ENCODE measurements at places on chromosomes 12 and 14.

DNA sequence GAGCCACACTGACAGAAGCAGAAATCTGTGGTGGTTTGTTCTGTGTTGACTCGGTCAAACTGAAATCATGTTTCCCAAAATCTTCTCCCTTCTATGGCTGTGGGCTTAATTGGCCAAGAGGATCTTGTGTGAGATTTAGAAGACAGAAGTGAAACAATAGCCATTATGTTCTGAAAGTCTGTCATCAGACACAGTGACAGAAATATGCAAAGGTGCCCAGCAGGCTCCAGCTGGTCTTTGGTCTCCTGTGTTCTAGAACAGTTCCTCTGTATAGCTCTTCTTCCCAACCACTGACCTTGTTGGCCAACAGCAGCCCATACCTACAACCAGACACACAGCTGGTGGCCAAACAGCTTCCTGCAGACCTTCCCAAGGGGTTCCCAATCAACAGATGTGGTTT, 25.0 kb upstream of the COCH start:
- DNase-seq, result no peak

DNA sequence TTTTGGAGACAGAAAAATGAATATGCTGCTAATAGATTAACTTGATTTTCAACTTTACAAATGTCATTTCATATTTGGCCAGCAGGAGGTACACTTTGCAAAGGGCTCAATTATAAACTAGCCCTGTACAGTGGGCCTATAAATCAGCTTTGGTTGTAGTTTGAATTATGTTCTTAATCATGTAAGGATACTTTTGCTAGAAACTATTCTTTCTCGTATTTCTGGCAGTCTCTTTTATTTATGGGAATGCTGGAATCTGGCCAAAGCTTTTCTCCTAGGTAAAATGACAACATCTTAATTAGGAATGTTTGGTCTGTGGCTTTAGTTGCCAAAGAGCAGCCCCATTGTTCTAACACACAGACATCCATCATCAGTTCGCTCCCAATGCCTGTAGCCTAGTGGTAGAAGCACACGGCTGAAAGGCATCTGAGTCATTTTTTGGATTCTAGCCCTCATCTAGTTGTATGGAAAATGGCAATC, 1322.3 kb upstream of the SEL1L start:
- no peak for DNase-seq

GRCh38 chr12:52906191-52906601, 1.3 kb upstream of the KRT8 start:
- DNase-seq, result no peak

- DNase-seq, result no peak
Measured at GRCh38 chr12:131991816-131992430, 42.2 kb downstream of the EP400 start.

DNA sequence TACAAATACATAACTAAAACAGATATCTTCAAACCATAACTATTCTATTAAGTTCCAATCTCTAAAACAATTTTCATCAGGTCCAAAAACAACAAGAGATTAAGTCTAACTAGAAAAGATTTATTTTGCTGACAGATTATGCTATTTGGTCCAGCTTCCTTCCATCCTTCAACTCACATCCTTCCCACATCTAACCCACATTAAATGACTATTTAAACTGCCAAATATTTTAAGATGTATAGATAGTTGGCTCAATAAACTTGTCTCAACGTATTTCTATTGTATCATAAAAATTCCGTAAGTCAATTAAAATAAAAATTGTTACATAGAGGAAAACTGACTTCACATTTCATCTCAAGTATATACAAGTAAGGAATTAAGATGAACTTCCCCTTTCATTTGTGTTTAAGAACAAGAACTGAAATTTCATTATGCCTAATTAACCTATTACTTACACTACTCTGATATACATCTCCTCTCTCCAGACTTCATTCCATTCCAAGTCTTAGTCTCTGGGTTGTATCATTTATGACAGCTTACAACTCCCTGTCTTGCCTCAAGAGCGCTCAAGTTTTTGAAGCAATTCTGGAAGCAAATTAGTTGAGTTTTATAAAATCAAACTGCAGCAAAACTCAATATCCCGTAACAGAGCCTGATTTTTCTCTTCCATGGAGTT, 25.4 kb downstream of the PAWR start:
- DNase-seq, result no peak

DNA sequence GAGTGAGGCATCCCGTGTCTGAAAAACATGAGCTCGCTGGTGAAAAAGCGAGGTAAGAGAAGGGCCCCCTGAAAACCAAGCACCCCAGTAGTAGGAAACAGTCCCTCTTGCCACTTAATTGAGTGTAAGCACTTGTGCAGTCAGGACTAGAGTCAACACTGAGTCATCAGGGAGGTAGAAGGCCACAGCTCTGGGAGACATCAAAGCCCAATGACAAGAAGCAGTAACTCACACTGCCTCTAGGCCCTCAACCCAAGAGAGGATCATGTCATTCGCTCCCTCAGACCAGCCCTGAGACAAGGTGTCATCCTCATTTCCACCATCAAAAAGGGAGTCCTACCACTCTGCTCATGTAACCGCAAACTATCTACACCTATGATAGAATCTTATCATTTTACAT, 17.8 kb downstream of the POMT2 start:
- no peak for DNase-seq

GRCh38 chr14:82549306-82549990, 1015.8 kb upstream of the SEL1L start:
- no peak for DNase-seq

DNA sequence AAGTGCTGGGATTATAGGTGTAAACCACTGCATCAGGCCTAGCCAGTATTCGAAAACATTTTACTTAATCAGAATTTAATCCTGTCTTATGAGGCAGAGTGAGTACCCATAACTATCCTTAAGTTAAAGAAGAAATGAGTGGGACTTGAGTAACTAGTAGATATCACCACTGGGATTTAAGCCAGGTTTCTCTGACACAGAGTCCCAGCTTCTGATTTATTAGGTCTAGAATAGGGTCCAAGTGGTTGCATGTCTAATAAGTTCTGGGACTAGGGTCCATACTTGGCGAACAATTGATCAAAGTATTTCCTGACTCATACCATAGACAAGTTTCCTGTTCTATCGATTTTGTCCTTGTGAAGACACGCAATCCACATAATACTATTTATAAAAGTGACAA, 18.9 kb downstream of the PTPRB start:
- no peak for DNase-seq

DNA sequence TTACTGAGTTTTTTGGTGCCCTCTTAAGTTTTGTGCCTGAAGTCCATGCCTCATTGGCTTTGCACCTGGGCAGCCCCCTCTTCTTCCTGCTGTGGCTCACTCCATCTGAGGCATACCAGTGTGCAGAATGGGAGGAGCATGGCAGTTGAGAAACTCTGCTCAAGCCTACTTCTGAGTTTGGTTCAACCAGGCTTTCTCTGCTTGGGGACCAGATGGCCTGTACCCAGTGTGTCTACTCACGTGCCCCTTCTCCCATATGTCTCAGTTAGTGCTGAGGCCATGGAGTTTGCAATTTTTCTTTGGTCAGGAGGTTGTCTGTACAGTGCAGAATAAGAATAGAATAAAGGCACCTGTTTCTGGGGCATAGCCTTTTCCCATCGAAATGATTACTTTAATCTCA, 383.3 kb upstream of the DDHD1 start:
- DNase-seq, result no peak

DNA sequence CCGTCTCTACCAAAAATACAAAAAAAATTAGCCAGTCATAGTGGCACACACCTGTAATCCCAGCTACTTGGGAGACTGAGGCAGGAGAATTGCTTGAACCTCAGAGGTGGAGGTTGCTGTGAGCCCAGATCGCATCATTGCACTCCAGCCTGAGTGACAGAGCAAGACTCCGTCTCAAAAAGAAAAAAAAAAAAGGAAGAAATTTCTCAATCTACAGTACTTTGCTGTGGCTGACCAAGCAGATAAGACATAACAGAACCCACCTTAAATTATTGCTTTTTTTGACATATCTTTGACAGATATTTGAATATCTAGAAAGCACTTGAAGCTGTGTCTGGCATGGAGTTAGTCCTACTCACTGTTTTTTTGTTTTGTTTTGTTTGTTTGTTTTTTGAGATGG, 34.9 kb upstream of the HNF1A start:
- DNase-seq, result no peak

DNA sequence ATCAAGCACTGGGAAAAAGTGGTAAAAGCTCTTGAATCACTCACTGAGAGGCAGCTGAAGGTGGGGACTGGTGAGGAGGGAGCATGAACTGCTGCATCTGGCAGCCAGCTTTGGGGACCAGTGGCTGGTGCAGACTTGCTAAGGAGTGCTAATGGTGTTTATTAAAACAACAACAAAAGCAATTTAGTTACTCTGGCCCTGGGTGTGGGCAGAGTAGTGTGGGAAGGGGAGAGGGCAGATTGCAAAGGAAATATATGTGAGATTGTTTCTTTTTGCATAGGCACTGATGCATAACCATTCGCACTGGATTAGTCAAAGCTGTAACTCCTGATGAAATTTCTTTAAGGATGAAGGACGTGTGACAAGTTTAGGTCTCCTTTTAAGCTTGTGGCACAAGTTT, 8.1 kb downstream of the TXNRD1 start:
- no peak for DNase-seq

DNA sequence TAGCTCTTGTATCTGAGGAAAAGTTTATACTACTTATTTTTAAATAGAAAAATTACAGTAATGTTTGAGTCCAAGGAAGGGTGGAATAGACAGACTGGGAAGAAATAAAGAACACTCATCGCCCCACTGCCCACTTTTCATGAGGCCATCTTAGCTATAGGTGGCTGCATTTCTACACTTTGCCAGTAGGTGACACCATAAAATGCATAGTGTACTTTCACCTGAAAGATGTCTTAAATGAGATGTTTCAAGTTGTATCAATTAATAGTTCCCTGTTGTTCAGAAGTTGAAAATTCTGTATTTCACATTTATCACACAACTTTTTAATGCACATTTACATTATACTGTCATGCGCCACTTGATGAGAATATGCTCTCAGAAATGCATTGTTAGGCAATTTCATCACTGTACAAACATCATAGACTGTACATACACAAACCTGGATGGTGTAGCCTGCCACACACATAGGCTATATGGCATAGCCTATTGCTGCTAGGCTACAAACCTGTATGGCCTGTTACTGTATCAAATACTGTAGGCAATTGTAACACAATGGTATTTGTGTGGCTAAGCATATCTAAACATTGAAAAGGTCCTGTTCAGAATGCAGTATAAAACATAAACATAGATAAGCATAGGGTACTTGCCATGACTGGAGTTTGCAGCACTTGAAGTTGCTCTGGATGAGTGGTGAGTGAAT, 27.6 kb downstream of the PMCH start:
- no peak for DNase-seq

DNA sequence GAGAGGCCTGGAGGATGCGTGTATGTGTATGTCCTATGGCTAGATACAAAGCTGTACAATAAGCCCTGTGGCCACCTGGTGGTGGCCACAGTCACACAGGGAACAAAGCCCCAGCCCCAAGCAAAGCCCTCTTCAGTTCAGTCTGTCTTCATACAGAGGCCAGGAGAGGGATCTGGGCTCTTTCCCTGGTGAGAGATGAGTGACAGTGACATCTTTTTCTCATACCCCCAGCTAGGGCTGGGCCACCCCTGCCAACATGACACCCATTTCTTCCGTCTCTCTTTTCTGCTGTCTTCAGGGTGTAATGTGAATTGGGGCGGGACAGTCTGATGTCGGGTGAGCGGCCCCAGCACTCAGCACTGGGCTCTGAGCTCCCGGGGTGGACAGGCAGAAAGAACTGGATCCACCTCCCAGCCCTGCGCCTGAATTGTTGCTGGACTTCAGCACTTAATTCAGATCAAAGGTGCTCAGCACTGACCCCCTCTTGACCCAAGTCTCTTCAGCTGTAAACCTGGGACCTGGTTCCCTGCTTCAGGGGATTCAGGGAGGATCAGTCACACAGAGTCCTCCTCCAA, 59.8 kb downstream of the SERPINA3 start:
- no peak for DNase-seq

DNA sequence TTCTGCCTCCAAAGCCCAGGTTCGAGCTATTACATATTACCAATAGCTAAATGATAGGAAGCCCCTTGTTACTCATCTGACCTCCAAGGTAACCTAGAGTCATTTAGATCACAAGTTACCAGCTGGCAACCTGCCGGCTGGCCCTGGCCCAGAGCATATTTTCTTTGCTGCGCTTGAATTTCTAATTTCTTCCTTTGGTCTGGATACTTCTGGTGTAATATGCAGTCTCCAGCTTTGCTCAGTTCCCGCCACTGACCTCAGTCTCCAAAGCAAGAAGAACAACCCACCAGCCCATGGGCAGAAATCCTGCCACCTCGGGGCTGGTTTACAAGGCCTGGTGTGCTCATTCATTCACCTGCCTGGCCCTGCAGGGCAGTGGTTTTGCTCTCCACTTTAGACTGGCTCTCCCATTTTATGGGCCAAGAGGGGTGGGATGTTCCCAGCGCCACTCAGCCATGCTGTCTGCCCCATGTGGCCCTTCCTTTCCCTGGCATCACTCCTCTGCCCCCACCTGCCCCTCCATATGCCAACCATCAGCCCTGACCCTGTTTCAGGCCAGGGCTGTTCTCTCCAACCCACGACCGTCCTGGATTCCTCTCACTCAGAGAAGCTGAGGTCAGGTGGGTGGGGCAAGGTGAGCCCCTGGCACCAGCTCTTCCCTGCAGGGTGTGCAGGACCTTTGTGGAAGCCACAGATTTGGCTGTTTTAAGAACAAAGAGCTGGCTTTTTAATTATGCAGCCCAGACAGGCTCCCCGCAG, 76.0 kb downstream of the PRIMA1 start:
- DNase-seq, result no peak

DNA sequence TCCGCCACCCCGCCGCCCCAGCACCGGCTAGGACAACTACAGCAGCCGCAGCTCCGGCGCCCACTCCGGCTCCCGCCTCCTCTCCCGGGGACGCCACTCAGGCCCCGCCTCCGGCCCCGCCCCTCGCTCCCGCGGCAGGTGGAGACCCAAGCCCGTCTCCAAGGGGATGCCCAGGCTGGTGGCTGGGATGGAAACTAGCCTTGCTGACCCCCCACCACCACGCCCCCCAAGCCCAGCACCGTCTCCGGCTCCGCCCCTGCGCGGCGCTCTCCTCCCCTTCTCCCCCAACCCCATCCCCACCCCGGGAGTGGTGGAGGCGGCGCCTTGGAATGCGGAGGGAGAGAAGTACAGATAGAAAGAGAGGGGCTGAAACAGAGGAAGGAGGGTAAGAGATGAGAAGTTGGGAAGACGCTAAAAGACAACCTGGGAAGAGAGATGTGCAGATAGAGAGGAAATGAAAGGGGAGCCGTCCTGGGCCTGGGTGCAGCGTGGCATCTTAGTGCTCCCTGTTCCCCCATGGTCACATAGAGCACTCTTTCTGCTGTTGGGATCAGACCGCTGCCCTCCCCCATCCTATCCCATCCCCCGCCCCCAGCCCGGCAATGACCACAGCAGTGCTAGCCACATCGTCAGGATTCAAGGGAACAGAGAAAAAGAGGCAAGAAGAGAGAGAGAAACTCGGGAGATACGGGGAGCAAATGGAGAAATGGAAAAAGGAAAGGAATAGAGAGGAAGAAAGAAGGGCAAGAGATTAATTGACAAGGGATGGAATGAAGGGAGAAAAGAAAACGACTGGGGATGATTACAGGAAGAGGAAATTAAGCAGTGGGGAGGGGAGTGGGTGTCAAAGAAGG, at the start of gene ITGA7:
Gene ITGA7, minus strand, starts transcription at position 64 of the 854 bp plus-strand sequence. CDS start 222 bp downstream, outside the sequence.
- DNase-seq, result peak; percentile 24

- no peak for DNase-seq
Measured at GRCh38 chr12:112236386-112236785, 111.0 kb downstream of the TRAFD1 start.
